Liver (tissue), 10 donors: ENCODE measurements at places on chromosomes 7 and 10.

GRCh38 chr10:123284022-123284421 lies 129.8 kb downstream of the BUB3 start:
- no peak for DNase-seq

DNA sequence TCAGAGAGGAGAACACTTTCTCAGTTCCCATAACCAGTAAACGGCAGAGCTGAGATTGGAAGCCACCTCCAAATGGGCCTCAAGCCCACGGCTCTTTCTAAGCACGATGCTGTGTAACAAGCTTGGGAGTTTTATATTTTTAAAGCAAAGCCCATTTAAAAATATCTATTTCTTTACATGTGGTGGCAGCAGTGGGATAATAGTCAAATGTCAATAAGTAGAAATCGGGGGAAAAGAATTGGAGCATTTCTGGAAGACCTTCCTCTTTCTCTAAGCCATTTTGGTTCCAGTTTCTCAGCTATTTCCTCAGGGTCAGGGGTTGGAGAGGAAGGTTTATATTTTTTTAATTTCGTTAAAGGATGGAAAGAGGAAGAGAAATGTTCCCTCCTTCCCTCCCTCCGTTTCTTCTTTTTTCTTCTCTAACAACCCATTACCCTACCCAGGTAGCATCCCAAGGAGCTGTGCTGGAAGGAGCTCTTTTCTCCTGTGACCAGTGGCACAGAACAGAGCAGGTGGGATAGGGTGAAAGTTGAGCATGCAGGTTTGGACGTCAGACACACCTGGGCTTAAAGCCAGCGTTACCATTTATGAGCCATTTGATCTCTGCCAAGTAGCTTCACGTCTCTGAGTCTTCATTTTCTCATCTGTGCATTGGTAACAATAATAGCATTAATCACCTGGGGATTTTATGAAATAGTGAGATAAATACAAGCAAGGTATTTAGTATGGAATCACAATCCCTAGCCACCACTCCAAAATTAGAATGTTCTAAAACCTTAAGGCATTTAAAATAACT lies 515.7 kb downstream of the RPS24 start:
- no peak for DNase-seq

GRCh38 chr7:36088553-36088952 lies 64.5 kb upstream of the EEPD1 start:
- DNase-seq, result no peak

DNA sequence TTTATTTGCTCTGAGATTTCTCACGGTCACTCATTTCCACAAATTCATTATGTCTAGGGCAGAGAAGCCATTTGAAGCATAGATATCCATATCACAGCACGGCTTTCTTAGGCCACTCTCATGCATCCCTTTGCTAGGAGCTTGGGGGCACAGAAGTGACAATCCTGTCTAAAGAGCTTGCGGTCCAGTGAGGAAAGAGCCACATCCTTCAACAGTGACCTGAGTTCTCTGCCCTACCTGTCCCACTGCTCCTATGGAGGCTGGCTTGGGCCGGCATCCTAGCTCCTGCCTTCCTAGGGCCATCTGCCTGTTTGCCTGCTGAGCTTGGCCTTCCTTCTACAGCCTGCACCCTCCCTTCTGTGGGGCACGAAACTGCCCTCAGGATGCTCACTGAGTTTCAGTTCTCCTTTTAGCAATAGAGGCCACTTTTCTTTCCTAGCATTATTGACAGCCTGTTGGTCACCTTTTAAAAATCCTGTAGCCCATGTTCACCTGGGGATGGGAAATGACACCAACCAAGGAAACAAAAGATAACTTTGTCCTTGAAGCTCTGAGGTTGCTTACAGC lies 212.1 kb upstream of the GRB10 start:
- no peak for DNase-seq

DNA sequence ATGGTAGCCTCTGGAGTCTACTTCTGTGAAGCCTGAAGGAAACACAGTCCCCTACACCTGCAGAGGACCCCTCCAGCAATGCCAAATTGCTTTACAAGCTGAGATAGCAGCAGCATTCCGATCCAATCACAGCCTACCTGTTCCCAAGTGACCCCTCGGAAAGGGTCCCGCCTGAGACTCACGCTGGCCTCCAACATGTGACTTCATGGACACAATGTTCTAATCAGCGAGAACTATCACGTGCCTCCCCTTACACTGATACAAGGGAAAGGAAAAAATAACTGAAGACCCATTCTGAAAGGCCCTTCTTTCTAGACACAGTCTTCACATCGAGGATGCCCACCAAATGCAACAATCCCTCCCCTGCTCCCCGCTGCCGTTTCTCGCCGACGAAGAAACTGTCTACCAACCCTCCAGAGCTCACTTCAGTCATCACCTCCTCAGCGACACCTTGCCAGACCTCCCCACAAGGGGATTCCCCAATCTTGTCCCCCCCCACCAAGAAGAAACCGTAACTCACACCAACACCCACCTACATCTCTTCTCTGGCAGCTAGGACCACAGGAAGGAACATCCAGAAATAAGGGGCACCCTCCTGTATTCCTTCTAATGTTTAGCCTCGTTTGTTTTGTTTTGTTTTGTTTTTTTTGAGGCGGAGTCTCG lies 1.8 kb downstream of the SNX8 start:
- no peak for DNase-seq
